ENCODE measurements at places on chromosomes 16 and 17. TPM values are rescaled to one million over a fixed set of nuclear protein-coding genes. Genes with fewer than 3 reads are reported as not detected.

- H3K4me3 ChIP-seq = no peak overlapping the region
- no peak overlapping the region for H3K27ac ChIP-seq
- no peaks in the 10 kb centered on the region for H3K27me3 ChIP-seq
- DNase-seq = no peak
Observed at GRCh38 chr17:20141198-20141972, 132.2 kb downstream of the SPECC1 start.

GRCh38 chr16:64217789-64218535 is 903.9 kb downstream of the CDH11 start:
- no peak for DNase-seq
- H3K27ac ChIP-seq = no peak overlapping the region
- H3K4me3 ChIP-seq = no peak overlapping the region
- H3K36me3 ChIP-seq = no peaks in the 10 kb centered on the region
- no peaks in the 10 kb centered on the region for H3K27me3 ChIP-seq

Gene HBA1
- not detected for total RNA-seq

- H3K4me1 ChIP-seq = peaks cover 8% of the 10 kb centered on the region
- no peak overlapping the region for H3K27ac ChIP-seq
- no peak for DNase-seq
- no peak overlapping the region for H3K4me3 ChIP-seq
Observed at GRCh38 chr17:32610943-32611342, 124.2 kb downstream of the CDK5R1 start.

GRCh38 chr17:5485270-5486205 is at the start of gene DERL2:
Gene DERL2 (minus strand): TSS chr17:5486178. CDS start chr17:5486161, 17 bp downstream.
- no peak for DNase-seq
- H3K4me1 ChIP-seq = peaks cover 53% of the 10 kb centered on the region
- no peaks in the 10 kb centered on the region for H3K27me3 ChIP-seq

Gene ACE
- total RNA-seq = 0.33 TPM

GRCh38 chr16:77219437-77219836 is 20.2 kb downstream of the SYCE1L start:
- H3K4me3 ChIP-seq = no peak overlapping the region
- H3K4me1 ChIP-seq = peaks cover 1% of the 10 kb centered on the region
- H3K27me3 ChIP-seq = no peaks in the 10 kb centered on the region
- DNase-seq = no peak

Gene NOTUM
- total RNA-seq = 0.21 TPM

DNA sequence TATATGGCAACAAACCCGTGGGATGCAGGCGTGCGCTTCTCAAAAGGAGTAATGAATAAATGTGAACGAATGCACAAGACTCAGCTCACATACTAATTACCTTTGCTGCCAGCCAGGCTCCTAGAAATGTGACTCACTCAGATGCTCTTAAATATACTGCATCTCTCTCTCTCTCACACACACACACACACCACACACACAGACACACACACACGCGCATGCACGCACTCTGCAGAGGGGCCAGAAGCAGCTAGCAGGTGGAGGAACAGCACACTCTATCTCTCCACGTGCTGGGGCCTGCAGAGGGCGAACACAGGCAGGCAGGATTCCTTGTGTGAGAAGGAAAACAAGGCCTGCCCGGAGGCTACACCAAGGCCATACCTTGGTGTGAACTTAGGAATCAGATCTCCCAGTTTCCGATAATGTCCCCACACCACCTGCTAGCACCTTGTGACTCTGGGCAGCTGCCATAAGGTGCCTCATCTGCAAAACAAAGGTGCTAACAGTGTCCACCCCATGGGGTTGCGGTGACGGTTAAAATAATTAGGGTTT is 5.3 kb downstream of the GPRC5B start:
- peaks cover 2% of the 10 kb centered on the region for H3K4me1 ChIP-seq
- DNase-seq = no peak
- H3K36me3 ChIP-seq = no peaks in the 10 kb centered on the region
- no peak overlapping the region for H3K4me3 ChIP-seq

DNA sequence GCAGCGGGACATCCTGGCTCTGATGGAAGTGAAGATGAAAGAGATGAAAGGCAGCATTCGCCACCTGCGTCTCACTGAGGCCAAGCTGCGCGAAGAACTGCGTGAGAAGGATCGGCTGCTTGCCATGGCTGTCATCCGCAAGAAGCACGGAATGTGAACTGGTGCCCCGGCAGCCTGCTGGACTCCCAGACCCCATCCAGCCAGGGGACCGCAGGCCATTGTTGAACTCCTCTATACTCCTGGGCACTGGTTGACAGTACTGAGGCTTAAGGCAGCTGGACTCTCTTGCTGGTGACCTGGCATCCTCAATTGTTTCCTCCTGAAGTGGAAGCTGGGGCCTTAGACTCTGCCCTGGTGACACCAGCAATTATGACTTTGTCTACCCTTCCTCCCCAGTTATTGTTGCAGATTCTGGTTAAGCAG is 1.2 kb downstream of the THAP11 start:
- no peaks in the 10 kb centered on the region for H3K27me3 ChIP-seq
- H3K27ac ChIP-seq = peak overlapping the region; percentile 96
- peak overlapping the region; percentile 95 for H3K4me3 ChIP-seq
- H3K4me1 ChIP-seq = peaks cover 47% of the 10 kb centered on the region

Data from activated CD8-positive, alpha-beta memory T cell treated with anti-CD3 and anti-CD28 coated beads, Interleukin-2, amount 10 ng/mL, durations not matched to agents 7 days and 5 days (primary cell).